Iris pigment epithelial cell (primary cell): ENCODE measurements at places on chromosomes 12 and 14.

DNA sequence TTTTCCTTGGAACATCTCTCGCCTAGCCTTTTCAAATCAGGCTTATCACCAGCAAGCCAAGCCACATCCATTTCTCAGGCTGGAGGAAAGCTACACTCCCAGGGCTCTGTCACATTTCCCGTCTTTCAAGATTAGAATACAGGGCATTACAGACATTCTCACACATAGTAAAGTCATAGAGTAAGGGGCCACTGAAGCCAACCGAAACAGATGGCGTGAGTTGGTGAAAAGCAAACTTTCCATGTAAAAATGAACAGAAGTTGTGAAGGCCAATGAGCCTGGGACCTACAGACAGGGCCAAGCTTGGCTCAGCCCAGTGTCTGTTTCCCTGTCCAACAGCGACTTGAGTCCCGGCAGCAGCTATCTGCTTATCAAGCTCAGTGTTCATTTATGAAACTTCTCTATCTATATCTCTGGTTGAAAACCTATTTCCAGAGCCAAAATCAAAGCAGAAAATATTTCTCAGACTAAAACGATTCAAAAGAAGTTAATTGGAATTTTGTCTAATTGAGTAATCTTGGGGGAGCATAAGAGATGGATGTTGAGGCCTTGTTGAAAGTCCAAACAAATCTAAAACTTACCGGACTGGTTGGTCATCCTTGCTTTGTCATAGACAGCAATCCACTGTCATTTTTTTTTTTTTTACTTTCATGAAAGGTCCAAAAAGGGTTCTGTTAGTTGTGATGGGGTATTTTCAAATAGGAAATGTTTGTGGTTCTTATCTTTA is 105.6 kb downstream of the DAAM1 start:
- no peak for DNase-seq

GRCh38 chr12:91009319-91009950 is 4.7 kb upstream of the EPYC start:
- peak; percentile 34 for DNase-seq

DNA sequence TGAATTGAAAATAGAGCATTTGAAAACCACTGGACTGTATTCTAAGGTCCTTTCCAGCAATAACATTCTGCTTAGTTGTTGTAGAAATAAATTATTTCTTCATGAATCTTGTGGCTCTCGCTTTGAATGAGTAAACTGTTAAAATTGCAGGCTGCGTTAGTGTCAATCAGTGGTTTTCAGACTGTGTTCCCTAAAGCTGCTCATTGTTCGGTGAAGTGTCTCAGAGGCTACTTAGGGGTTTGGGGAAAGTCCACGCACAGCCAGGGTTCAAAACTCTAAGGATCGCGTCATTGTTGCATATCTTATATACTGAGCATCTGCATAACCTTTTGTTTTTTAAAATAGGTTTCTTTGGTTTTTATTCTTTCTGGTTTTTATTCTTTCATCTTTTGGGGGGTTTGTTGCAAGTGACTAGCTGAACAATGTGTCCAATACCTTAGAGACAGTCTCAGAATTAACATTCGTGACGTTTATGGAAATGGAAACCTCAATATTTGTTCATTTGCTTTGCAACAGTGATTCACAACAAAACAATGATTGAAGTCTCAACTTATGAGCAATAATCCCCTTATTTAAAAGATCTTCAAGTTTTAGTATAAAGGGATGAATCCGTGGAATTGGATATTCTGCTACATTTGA is 108.1 kb downstream of the TTLL5 start:
- peak; percentile 55 for DNase-seq

GRCh38 chr12:91109148-91109564 is 2.1 kb downstream of the LUM start:
- peak; percentile 73 for DNase-seq

DNA sequence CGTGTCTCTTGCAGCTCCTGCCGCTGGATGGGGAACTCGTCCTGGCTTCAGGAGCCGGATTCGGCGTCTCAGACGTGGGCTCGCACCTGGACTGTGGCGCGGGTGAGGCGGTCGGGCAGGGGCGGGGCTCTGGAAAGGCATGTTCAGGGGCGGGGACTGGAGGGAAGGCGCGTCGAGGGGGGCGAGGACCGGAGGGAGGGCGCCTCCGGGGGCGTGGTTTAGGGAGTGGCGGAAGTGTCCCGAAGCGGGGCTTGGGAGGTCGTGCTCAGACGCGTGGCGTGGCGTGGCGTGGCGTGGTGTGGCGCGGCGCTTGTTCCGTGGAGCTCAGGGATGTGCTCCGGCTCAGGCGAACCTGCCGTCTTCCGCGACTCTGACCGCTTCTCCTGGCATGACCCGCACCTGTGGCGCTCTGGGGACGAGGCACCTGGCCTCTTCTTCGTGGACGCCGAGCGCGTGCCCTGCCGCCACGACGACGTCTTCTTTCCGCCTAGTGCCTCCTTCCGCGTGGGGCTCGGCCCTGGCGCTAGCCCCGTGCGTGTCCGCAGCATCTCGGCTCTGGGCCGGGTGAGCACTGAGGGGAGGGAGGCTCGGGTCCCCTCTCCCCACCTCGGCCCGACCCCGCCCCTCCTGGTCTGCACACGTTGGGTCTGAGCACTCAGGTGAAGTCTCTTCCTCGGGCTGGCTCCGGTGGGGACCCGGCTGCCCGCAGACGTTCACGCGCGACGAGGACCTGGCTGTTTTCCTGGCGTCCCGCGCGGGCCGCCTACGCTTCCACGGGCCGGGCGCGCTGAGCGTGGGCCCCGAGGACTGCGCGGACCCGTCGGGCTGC is 6.2 kb downstream of the AMN start:
- DNase-seq, result peak; percentile 18

- DNase-seq, result peak; percentile 72
Measured at GRCh38 chr12:49825360-49825970, 2.7 kb downstream of the NCKAP5L start.

DNA sequence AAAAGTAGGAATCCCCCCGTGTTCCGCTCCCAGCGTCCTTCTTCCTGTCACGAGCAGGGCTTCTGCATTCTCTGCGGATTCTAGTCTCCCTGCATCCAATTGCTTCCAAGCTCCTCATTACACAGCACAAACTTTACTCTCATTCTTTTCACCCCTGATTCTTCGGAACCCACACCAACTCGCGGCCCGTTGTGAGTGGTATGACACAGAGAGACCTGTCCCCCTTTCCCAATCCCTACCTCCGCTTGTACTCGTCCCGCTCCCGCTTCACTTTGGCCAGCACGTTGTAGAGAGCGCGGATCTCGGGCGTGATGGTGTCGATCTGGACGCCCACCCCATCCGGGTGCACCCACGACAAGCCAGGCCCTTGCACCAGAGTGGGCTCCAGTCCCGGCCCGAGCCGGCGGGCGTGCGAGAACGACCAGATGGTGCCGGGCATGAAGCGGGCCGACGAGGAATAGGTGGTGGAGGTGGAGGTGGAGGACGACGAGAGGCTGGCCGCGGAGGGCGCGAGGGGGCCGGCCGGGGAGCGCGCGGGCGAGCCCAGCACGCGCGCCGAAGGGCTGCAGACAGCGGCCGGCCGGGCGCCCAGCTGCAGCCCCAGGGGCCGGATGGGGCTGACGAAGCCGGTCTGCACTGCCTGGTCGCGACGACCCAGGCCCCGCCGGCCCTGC is 687 bp downstream of the IFFO1 start:
- peak; percentile 23 for DNase-seq

- no peak for DNase-seq
Measured at GRCh38 chr14:100201701-100202100, 37.2 kb upstream of the YY1 start.

GRCh38 chr12:69936214-69936731 is 111.2 kb downstream of the MYRFL start:
- DNase-seq, result no peak

DNA sequence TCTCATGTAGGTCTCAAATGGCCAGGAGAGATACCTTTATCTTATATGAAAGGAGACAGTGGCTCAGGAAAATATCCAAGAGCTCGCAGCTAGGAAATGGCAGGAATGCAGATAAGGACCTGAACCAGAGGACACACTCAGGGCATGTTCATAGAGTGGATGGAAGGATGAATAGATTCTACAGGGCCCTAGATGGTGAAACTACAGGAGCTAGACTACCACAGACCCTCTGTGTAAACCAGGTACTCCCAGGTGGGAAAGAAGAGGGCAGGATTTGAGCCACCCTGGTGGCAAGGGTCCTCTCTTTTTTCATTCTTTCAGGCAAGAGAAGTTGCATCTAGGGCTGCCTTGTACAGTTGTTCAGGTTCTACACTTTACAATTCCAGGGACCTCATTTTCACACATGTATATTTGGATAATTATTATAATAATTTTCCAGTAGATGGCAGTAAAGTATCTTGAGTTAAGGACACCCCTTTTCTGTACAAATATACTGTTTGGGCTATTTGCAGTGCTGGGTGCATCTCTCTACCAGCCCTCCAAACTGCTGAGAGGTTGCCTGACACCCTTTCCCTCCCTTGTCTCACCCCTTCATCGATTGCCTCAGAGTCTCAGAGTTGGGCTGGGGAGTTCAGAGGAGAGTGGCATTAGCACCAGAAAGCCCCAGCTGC is 10.5 kb upstream of the ZDHHC22 start:
- peak; percentile 24 for DNase-seq

GRCh38 chr12:131698286-131698685 is 12.6 kb upstream of the SFSWAP start:
- DNase-seq, result no peak

DNA sequence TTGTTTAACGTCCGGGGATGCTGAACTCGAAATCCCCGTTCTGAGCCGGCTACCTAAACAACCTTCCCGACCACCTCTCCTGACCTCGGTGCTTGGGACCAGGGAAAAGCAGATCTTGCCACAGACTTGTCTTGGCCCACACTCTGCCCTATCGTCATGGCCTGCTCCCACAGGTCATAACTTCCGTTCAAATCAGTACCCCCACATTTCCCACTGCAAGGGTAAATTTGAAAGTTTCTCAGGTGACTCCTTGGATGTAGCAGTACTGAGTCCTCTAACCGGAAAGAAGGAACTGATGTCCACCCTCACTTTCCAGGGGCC is 612 bp upstream of the RBM23 start:
- no peak for DNase-seq

- DNase-seq, result no peak
Measured at GRCh38 chr12:38508246-38508645, 191.7 kb downstream of the ALG10B start.

DNA sequence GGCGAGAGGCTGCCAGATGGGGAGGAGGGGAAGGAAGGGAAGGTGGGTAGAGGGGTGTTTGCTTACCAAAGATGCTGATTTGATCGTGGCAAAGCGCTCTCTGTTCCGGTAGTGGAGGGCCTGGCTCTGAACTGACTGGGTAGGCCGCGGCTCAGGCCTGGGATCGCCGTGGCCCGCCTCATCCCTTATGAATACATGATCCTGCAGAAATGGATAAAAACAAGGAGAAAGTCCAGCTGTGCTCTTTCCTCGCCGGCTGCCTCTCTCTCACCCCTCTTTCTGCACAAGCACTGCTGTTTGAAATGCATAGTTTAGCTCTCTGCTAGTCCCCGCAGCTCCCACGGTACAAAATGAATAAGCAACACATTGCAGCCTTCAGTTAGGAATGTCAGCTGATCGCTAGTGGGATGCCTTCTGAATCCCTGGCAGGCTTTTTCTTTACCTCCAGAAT is 53.8 kb downstream of the PEBP1 start:
- peak; percentile 81 for DNase-seq

- peak; percentile 69 for DNase-seq
Measured at GRCh38 chr12:24776861-24777260, 172.0 kb downstream of the BCAT1 start.

DNA sequence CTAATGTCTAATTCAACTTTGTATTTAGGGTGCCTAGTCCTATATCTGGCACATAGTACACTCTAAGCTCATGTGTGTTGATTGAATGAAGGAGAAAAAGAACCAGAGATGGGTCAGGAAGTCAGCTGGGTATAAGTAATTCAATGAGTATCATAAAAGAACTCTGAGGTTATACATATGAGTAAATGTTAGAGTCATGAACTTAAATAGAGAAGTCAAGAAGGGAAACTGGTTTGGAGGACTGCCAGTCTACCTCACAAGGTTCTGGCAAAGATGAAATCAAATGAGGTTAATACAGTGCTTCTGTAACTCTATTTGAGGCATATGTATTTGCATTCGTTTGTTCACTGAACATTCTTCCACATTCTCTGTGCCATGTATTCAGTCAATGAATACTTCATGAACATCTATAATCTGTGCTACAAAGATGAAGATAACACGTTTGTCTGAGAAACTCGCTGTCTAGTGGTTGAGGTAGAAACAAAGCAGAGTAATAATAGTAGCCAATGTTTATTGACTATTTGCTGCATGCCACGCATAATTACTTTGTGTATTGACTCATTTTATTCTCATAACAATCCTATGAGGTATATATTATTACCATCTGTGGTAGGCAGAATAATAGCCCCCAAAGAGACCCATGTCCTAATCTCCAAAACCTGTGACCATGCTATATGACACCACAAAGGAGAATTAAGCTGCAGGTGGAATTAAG is 88.9 kb downstream of the PTGER2 start:
- DNase-seq, result peak; percentile 81

GRCh38 chr14:65228436-65228835 is 126.1 kb upstream of the MAX start:
- DNase-seq, result no peak

GRCh38 chr14:28652782-28653181 is 113.8 kb upstream of the FOXG1 start:
- DNase-seq, result peak; percentile 85

DNA sequence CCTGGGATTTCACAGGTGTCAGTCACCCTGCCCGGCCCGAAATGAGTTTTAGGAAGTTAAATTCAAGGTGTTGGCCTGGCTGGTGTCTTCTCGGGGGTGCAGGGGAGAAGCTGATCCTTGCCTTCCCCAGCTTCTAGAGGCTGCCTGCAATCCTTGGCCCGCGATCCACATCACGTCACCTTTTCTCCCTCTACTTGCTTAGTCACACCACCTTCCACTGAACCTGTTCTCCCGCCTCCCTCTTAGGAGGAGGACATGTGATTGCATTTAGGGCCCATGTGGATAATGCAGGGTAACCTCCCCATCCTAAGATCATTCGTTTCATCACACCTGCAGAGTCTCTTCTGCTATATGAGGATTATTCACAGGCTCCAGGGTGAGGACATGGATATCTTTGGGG is 25.4 kb upstream of the ATXN2 start:
- DNase-seq, result no peak

DNA sequence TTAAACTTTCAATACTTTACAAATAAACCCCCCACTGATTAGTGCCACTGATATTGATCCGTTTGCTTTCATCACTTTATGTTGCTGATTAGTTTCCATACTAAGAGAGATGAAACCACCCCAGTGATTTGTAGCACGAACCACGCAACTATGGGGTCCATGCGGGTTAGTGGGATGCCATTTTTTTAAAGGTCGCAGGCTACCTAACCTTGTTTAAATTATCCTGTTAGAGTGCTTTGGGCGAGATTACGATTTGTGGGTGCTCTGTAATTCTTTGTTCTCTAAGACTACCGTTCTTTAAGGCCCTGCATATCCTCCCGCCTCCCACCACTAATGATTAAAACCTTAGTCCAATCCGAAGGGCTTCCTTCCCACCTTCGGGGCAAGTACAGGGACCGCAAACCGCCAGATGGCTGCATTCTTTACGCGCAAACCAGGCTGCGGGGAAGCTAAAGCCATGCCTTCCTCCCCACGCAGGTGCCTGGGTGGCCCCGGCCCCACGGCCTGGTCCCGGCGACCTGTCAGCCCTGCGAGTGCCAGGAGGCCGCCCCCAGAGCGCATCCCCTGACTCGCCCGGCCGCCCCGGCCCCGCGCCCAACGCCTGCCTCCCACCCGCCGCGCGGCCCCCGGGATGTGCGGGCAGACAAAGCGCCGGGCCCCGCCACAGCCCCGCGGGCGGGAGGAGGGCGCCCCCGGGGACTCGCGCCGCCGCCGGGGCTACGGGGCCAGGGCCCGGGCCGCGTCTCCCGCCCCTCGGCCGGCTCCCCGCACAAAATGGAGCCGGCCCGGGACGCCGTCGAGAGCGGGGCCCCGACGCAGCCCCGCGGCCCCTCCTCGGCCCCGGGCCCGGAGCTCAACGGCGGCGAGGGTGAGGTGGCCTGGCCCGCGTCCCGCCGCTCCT is 759 bp downstream of the NFYB start:
- DNase-seq, result peak; percentile 69
